Skeletal muscle tissue (tissue), 5 donors: ENCODE measurements at places on chromosomes 1 and 21. TPM values are rescaled to one million over a fixed set of nuclear protein-coding genes. Genes with fewer than 3 reads are reported as not detected.

The OR2M3 gene
- total RNA-seq, result not detected

The SPRR2A gene
- total RNA-seq, result not detected

The PDPN gene
- 13.6 TPM for total RNA-seq

The ZMYND12 gene
- under 0.01 TPM for total RNA-seq

The ERRFI1 gene
- total RNA-seq, result 3.7 TPM

The CGN gene
- total RNA-seq, result 0.52 TPM

The SLC16A1 gene
- total RNA-seq, result 40.2 TPM

The WDR4 gene
- total RNA-seq, result 8.4 TPM

The TRIM46 gene
- under 0.01 TPM for total RNA-seq

The MANEAL gene
- 2.1 TPM for total RNA-seq

The TNFRSF8 gene
- 0.52 TPM for total RNA-seq

The SERPINC1 gene
- not detected for total RNA-seq

The KCNK2 gene
- total RNA-seq, result 2.6 TPM

The RXFP4 gene
- total RNA-seq, result not detected

The PLPPR4 gene
- total RNA-seq, result 7.3 TPM

The CHI3L1 gene
- 1.0 TPM for total RNA-seq

The B4GALT2 gene
- 29.7 TPM for total RNA-seq

The RGS1 gene
- total RNA-seq, result 5.7 TPM

The TMEM240 gene
- 2.1 TPM for total RNA-seq

The SLC37A1 gene
- 2.1 TPM for total RNA-seq

The SPOCD1 gene
- not detected for total RNA-seq

The KCND3 gene
- total RNA-seq, result 1.0 TPM

The DHRS3 gene
- total RNA-seq, result 37.6 TPM

The ATP5PB gene
- 265 TPM for total RNA-seq

The ZFP69B gene
- total RNA-seq, result under 0.01 TPM

The FCER1A gene
- 0.52 TPM for total RNA-seq

The C1orf167 gene
- 6.8 TPM for total RNA-seq

The ANGPTL3 gene
- total RNA-seq, result not detected

The SPATA1 gene
- total RNA-seq, result 1.0 TPM

The CBR3 gene
- total RNA-seq, result 1.6 TPM

The LCE1E gene
- not detected for total RNA-seq

The FLG gene
- under 0.01 TPM for total RNA-seq

The CNIH3 gene
- total RNA-seq, result 4.2 TPM

The SLAMF7 gene
- 0.52 TPM for total RNA-seq

The LGR6 gene
- total RNA-seq, result 0.52 TPM

The HEATR1 gene
- 34.4 TPM for total RNA-seq

The SPRR2E gene
- not detected for total RNA-seq

The C1orf53 gene
- not detected for total RNA-seq

The FAM43B gene
- total RNA-seq, result 0.52 TPM

The COP1 gene
- total RNA-seq, result 76.7 TPM

The BSND gene
- not detected for total RNA-seq

The KIF14 gene
- total RNA-seq, result 1.0 TPM

The RAP1A gene
- 16.7 TPM for total RNA-seq

The LAMC1 gene
- total RNA-seq, result 289 TPM

The SPRR3 gene
- total RNA-seq, result not detected
